Stimulated activated CD8-positive, alpha-beta memory T cell treated with anti-CD3 and anti-CD28 coated beads, Interleukin-15, amount 100 ng/mL, for 24 hours (primary cell): ENCODE measurements at places on chromosomes 6 and 20.
A peak's percentile ranks its signal among the peaks of the same experiment; 100 is the strongest.

GRCh38 chr6:151351731-151352130 is 39.6 kb downstream of the ZBTB2 start:
- no peak for DNase-seq

- DNase-seq: no peak
Measured at GRCh38 chr6:42260396-42260888, 42.8 kb upstream of the MRPS10 start.

DNA sequence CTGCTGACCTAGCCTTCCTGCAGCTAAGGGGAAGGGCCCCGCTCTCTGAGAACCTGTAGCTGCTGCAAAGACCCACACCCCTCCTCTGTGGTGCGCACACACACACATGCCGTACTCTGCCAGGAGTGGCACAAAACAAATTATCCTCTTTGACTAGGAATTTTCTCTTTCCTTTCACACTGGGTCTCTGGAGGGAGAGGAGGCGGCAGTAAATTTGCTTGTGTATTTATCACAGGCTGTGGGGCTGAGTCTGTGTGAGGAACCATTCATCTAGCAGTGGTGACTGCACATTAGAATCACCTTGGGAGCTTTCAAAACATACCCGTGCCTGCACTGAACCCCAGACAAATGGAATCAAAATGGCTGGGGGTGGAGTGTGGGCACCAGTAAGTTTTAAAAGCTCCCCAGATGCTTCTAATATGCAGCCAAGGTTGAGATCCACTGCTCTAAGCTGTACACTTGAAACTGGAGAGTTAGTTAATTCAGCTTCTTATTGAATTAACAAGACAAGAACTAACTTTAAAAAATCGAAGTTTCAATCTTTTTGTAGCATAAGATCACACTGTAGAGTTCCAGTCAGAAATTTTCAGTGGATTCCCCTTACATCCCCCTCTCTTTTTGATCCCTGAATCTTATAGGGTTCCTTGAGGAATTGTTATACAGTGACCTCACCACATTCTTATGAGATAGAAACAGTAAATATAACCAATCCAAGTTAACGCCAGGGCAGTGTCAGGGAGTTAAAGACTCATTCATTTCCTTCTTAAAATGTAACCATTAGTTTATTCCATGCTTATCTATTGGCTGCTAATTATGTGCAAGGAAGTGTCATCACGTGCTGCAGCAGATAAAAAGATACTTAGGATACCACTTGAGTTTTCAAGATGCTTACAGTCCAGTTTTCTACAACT is 29.8 kb upstream of the GMDS start:
- DNase-seq: no peak

- DNase-seq: no peak
Measured at GRCh38 chr6:55925292-55925691, 49.9 kb upstream of the BMP5 start.

DNA sequence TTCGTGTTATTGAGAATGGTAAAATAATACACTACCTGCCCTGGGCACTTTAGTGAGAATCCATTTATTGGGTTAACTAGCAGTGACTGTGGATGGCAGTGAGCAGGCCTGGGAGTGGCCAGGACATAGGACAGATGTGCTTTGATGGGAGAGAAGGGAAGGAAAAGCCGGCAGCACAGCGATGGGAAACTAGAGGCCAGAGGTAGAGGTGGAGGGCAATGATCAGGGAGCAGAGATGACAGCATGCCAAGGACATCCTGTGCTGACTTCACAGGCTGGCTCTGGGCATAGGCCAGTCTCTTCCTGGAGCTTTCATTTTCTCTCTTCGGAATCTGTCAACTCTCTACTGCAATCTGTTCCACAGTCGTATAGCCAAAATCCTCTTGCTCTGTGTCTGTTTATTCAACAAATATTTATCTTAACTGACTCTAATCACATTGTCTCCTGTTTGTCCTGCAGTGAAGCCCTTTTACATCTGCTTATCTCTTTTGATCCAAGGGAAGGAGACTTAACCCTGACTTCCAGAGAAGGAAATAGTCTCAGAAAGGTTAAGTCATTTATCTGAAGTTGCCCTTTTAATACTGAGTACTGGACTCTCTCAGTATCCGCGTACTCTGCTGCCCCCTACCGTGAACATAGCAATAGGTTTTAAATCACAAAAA is 18.4 kb upstream of the MMP24 start:
- DNase-seq: peak; percentile 39

DNA sequence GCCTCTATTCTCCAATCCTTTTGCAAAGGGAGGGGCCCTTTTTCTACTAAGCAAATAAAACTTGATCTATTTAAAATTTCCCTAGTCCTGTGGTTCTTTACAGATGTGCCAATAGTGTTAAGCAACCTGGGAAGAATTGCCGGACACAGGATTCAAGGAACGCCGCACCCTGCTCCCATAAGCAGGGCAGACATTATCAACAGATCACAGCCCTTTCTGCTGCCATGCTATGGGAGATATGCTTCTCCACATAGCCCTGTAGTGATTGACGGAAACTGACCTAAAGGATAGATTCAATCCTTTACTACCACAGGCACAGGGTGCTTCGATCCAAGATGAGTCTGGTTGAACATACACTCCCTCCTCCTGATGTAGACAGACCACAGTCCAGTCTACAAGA is 118.4 kb upstream of the TRAF3IP2 start:
- DNase-seq: no peak

GRCh38 chr20:48102076-48102787 is 317.0 kb upstream of the SULF2 start:
- DNase-seq: no peak

DNA sequence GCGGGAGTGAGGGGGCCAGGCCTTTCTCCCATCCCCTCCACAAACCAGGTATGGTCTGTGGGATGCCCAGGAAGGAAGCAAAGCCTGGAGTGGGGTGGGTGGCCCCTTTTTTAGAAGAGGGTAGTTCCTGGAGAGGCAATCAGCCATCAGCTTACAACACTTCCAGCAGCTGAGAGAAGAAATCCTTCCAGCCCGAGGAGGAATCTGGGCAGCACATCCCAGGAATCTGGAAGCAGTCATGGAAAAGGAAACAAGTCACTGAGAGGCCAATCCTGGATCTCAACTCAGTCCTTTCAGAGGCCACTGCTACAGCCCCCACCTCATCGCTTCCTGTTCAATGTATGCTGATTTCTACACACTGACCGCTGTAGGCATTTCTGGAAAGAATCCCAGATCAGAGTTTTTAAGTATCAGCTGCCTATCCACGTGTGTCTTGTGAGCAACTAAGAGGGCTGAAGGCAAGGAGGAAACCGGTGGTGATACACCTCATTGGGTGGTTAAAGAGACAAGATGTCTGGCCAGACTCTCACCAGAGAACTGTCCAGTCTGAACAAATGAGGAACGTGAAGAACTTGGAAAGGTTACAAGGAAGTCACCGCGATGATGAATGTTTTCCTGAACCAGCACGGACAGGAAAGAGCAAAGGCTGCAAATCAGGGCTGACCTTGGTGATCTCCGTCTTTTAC is 92.9 kb upstream of the SHLD1 start:
- no peak for DNase-seq

- no peak for DNase-seq
Measured at GRCh38 chr20:19673575-19673974, 84.5 kb upstream of the RIN2 start.

DNA sequence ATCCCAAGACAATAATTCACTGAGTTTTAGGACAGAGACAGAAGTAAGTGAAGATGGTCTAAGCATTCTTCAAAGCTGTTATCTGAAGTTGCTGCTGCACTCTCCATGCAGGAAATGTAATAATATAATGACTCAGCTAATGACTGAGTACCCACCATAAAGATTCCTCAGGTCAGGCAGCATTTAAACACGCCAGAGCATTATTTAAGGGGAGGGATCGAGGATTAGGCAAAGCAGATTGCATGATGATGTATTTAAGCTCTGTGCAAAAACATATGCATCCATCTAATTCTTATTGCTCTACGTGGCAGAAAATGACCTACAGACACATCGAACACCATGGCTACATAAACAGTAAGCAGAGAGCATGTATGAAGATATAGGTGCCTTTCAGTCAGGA is 216.4 kb downstream of the UNC5CL start:
- DNase-seq: no peak

DNA sequence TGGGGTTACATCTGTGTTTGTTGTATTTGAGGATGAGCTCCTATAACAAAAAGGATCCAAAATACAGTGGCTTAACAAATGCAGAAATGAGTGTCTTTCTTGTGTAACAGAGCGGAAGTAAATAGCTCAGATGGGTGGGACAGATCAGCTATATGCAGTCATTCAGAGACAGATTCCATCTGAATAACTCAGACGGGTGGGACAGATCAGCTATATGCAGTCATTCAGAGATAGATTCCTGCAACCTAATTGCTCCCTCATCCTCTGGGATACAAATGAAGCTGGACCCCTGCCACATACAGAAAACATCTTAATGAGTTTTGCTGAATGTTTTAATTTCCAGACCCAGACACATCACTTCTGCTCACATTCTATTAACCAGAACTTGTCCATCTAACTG is 332.3 kb downstream of the BCKDHB start:
- no peak for DNase-seq

- no peak for DNase-seq
Measured at GRCh38 chr6:72742001-72742673, 120.3 kb downstream of the KCNQ5 start.

- DNase-seq: no peak
Measured at GRCh38 chr20:4677846-4678245, 43.9 kb upstream of the PRND start.

GRCh38 chr20:62637110-62637509 is 5.2 kb upstream of the SLCO4A1 start:
- no peak for DNase-seq

- DNase-seq: no peak
Measured at GRCh38 chr6:143180826-143181225, 120.1 kb downstream of the AIG1 start.

GRCh38 chr6:35059596-35060345 is 81.4 kb downstream of the TCP11 start:
- DNase-seq: no peak

GRCh38 chr20:38116409-38117165 is 48.5 kb downstream of the TGM2 start:
- DNase-seq: no peak

DNA sequence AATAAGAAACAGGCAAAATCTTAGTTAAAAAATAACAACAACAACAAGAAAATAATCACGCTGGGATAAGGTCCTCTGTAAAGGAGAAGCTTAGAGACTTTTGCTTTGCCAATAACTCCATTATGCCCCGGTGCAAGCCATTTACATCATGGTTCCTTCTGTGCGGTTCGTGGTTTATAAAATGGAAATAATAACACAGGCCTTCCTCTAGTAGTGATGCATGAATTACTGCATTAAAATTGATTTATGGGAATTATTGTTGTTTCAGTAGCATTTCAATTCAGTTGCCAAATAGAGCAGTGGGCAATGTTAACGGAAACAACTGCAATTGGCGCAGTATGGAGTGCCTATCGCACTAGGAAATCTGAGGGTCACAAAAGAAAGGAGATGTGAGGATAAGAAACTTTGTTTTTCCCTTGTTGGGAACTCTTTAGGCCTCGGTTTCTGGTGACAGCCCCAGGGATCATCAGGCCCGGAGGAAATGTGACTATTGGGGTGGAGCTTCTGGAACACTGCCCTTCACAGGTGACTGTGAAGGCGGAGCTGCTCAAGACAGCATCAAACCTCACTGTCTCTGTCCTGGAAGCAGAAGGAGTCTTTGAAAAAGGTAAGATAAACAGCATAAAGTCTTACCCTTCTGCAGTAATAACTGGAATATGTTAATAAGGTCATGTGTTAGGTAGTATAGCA is 1.1 kb downstream of the CD109 start:
- DNase-seq: no peak

GRCh38 chr20:37907330-37907676 is 4.4 kb downstream of the VSTM2L start:
- no peak for DNase-seq

DNA sequence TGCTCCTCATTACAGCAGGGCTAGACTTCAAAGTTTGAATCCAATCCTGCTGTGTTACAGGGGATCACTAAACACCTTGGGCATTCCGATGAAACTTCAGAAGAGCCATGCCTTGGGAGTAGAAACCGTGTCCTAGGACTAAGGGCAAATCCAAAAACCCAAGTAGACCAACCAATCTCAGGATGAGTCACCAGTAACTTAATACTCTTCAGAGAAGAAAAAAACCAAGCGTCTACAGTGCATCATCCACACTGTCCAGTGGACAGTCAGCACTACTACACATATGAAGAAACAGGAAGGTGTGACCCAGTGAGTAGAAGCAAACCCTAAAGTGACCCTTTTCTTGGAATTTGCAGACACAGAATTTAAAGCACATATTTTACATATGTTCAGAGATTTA is 39.5 kb upstream of the VAPB start:
- no peak for DNase-seq

- no peak for DNase-seq
Measured at GRCh38 chr6:5634525-5634924, 372.2 kb downstream of the NRN1 start.

- no peak for DNase-seq
Measured at GRCh38 chr20:8144282-8145245, 12.5 kb downstream of the PLCB1 start.

- DNase-seq: no peak
Measured at GRCh38 chr6:52574709-52575501, 2.0 kb downstream of the TRAM2 start.

GRCh38 chr6:113893866-113894265 is 36.7 kb downstream of the MARCKS start:
- DNase-seq: no peak

DNA sequence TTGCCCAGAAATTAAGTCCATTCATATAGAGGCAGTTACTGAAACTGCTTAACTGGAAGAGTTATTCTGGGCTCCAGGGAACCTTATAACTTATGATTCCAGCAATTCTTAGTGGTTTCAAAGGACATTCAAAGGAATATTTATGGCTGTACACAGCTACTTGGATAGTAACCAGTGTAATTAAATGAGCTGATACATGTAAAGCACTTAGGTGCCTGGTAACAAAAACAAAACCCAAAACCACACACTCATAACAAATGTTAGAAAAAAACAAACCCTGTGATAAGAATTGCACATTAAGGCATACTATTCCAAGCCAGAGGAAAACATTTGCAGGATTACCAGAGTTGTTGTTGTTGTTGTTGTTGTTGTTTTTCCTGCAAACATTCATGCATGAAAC is 51.5 kb downstream of the STK4 start:
- no peak for DNase-seq

DNA sequence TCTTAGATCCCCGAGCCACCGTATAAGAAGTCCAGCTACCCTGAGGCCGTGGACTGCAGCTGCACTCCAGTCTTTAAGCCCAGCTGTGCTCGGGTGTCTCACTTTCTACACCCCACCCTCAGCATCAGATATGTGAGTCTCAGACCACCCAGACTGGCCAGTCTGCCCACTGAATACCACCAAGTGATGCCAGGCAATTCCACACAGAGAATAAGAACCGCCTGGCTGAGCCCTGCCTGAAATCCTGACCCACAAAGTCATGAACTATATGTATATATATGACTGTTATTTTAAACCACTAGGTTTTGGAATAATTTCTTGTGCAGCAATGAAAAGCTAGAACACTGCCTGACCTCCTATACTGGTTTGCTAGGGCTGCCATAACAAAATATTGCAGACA is 106.7 kb downstream of the FOXF2 start:
- DNase-seq: no peak

- DNase-seq: no peak
Measured at GRCh38 chr6:75349262-75349984, 64.8 kb upstream of the TMEM30A start.

- DNase-seq: no peak
Measured at GRCh38 chr20:16694161-16694560, 35.7 kb upstream of the SNRPB2 start.
